AG09309 (cell line): ENCODE measurements at places on chromosomes 13 and 19.
A peak's percentile ranks its signal among the peaks of the same experiment; 100 is the strongest.

DNA sequence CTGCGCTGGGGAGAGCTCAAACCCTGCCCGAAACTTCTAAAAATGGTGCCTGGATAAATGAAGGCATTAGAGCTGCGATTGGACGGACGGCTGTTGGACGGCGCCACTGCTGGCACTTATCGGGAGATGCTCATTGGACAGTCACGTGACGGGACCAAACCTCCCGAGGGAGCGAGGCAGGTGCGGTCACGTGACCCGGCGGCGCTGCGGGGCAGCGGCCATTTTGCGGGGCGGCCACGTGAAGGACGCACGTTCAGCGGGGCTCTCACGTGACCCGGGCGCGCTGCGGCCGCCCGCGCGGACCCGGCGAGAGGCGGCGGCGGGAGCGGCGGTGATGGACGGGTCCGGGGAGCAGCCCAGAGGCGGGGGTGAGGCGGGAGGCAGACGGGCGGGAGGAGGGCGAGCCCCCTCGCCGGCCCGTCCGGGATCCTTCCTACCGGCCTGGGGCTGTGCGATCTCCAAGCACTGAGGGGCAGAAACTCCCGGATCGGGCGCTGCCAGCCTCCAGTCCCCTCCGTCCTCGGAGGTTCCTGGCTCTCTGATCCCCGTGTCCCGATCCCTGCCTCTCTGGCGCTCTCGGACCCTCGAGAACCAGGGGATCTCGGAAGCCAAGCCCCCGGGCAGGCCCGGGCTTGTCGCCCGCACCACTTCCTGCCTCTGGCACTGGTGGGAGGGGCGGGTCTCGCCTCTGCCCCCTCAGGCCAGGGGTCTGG lies at the start of gene BAX:
BAX (plus strand) TSS at position 281 of the 713 bp plus-strand sequence; CDS start at position 335, 54 bp downstream.
- DNase-seq, result peak; percentile 63

- no peak for DNase-seq
Measured at GRCh38 chr13:49272296-49272695, 24.6 kb downstream of the CDADC1 start.

- no peak for DNase-seq
Measured at GRCh38 chr13:26987486-26988013, 184.1 kb downstream of the USP12 start.

DNA sequence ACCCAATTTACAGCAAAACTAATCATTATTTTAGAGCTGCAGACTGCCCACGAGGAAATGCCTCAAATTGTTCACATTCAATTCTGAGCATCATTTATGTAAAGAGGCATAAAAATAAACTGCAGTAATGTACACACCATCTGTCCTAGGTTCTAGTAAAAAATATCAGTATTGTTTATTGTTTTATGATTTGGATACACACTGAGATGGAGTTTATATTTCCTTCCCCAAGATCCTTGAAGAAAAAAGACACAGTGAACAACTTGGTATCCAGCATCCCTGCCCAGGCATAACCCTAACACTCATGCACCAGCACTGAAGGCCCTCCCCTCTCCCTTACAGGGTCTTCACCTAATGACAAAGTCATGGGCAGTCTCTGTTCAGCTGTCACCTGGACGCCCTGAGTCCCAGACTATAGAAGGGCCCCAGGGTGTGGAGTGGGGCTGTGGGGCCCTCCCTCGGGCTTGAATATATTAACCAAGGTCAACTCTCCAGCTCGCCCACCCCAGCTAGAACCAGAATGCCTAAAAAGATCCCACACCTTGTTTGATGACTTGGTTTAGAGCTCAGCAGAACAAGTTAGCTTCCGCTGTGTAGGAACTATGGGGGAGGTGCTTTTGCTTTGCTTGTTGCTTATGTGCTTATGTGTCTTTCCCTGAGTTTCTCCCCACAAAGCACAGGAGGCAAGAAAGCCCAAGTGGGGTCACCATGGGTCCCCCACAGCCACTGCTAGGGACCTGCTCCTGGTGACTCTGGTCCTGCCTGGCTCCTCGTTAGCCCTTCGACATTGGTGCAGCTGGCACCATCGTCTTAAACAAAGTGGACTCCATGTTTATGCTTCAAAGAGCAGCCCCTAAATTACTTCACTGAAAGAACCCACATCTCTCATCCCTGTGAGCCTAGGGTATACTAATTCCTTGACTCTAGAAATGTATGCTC lies 111.1 kb downstream of the COL4A1 start:
- no peak for DNase-seq

- no peak for DNase-seq
Measured at GRCh38 chr19:10289167-10289835, 451 bp upstream of the ICAM5 start.

- DNase-seq, result no peak
Measured at GRCh38 chr19:19406878-19407632, 1.6 kb downstream of the GATAD2A start.

DNA sequence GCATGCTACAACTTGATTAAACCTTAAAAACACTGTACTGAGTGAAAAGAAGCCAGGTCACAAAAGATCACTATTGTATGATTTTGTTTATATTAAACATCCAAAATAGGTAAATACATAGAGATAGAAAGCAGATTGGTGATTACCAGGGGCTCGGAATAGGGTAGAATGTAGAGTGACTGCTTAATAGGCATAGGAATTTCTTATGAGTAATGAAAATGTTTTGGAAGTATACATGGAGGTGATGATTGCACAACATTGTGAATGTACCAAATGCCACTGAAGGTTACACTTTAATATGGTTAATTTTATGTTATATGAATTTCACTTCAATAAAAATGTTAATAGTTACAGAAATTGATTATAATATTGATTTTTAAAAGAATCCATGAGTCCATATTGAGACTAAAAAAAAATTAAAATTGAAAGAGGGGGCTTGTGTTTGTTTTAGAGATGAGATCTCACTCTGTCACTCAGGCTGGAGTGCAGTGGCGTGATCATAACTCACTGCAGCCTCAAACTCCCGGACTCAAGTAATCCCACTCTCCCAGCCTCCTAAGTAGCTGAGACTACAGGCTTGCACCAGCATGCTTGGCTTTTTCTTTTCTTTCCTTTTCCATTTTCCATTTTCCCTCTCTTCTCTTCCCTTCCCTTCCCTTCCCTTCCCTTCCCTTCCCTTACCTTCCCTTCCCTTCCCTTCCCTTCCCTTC lies 85.1 kb downstream of the FNDC3A start:
- no peak for DNase-seq

GRCh38 chr13:110799246-110800236 lies 86.0 kb downstream of the ING1 start:
- DNase-seq, result peak; percentile 69

DNA sequence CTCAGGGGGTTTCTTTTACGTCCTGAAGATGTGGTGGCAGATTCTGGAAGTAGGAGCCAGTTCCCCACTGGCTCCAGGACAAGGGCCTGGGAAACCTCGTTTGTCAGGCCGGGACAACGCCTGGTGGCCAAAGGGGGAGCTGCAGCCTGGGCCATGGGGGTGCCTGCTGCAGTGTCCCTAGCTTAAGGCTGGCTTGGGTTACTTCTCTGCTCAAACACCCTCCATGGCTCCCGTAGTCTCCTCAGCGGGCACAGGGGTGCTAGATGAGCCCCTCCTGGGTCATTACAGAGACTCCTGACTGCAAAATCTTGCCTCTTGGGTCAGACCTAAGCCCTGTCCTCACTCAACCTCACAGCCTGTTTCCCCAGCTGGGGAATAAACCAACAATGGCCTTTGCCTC lies 14.7 kb downstream of the CILP2 start:
- DNase-seq, result no peak

GRCh38 chr13:23674795-23675640 lies 104.8 kb downstream of the TNFRSF19 start:
- peak; percentile 46 for DNase-seq

GRCh38 chr19:54696766-54697165 lies 27.5 kb upstream of the KIR3DL3 start:
- no peak for DNase-seq

- DNase-seq, result no peak
Measured at GRCh38 chr13:50923272-50923671, 13.7 kb downstream of the RNASEH2B start.

GRCh38 chr19:3784607-3785450 lies 1.4 kb downstream of the MATK start:
- DNase-seq, result no peak

DNA sequence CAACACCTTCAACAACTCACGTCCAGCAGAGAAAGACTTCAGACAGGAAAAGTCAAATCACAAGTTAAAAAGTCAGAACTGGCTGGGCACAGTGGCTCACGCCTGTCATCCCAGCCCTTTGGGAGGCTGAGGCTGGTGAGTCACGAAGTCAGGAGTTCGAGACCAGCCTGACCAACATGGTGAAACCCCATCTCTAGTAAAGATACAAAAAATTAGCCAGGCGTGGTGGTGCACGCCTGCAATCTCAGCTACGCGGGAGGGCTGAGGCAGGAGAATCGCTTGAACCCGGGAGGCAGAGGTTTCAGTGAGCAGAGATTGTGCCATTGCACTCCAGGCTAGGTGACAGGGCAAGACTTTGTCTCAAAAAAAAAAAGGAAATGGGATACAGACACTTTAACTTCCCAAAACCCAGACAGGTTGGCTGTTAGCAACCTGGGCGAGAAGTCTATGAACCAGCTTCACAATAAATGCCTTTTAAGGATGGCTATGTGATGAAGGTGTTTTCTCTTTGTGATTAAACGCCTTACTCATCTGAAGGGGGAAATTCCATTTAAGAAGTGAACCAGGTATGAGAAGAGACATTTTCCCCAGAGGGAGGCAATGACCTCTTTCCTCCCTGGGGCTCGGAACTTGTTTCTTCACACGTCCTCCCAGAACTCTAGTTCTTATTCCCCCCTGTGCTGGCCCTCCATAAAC lies 80.4 kb downstream of the INSR start:
- no peak for DNase-seq

GRCh38 chr13:50162001-50162400 lies 146.8 kb downstream of the KCNRG start:
- no peak for DNase-seq

DNA sequence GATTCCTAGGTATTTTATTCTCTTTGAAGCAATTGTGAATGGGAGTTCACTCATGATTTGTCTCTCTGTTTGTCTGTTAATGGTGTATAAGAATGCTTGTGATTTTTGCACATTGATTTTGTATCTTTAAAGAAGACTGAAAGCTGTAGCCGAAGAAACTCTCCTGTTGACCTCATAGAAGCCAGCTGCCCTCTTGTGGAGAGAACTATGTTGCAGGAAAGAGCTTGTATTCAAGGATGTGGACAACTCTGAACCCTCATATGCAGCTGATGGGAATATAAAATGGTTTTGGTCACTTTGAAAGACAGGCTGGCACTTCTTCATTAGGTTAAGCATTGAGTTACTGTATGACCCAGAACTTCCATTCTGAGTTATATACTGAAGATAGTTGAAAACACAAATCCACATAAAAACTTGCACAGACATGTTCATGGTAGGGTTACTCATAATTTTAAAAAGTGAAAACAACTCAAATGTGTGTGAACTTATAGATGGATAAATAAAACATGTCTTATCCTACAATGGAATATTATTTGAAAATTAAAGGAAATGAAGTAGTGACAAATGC lies 65.8 kb upstream of the SLITRK6 start:
- no peak for DNase-seq

DNA sequence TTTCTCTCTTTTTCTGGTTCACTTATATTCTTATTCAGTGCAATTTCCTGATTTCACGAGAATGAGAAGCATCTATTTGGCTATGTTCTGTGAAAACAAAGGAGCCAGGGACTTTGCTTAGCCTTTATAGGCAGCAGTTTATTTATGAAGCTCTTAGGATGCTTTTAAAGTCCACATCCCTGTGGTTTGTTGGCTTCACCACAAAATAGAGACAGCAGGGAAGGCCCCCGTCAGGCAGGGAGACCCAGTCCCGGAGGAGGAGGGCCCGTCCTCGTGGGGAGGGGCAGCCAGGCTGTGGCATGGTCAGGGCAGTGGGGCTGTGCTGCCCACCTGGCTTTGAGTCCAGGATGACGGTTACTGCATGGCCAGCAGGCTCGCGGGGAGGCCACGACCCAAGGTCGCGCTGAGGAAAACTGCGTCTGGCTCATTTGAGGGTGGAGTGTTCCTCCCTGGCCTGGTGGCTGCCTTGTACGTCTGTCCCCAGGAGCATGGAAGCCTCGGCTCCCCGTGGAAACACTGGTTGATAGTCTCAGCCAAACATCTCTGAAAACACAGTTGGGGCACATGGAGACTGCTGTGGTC lies 92.7 kb downstream of the ATP11A start:
- DNase-seq, result no peak

GRCh38 chr19:15045506-15045905 lies 3.8 kb upstream of the CASP14 start:
- no peak for DNase-seq
